ENCODE measurements at places on chromosomes 7 and 10.
A peak's percentile ranks its signal among the peaks of the same experiment; 100 is the strongest.

- DNase-seq = peak; percentile 39
Observed at GRCh38 chr7:85600395-85600794, 413.5 kb upstream of the SEMA3D start.

DNA sequence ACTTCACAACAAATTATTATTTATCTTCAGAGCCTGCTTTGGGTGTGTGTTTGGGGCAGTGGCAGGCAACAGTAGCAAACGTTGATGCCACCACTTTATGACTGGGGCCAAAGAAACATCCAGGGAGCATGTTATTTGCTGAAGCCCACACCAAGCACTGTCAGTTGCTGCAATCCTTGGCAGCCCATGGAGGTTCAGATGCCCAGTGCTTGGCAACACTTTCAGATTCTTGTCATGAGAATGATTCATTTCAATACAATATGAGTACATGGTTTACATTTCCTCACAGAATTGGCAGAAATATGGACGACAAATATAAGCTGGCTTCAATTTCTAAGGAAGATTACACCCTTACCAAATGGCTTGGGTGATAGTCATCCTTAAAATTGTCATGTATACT lies 46.5 kb upstream of the GLI3 start:
- no peak for DNase-seq

DNA sequence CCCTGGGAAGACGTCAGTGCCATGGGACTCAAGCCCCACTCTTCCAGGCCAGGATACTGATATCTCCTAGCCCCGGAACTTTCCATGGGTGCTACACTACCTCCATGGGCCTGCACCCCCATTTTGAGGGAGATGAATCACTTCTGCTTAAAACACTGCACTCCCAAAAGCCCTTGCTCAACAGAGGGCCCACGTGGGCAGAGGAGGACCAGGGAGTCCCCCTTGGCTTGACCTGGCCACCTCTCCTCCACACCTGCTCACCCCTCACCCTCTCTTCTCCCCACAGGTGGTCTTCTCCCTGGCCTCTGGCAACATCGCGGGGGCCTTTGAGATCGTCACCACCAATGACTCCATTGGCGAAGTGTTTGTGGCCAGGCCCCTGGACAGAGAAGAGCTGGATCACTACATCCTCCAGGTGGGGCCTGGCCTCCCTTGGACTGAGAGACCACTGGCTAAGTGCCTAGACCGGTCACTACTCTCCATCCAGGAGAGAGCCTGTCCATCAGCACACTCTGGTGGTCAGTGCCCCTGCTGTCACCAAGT lies 19.9 kb upstream of the C10orf105 start:
- DNase-seq = no peak

GRCh38 chr10:3496138-3496537 lies 288.9 kb downstream of the KLF6 start:
- no peak for DNase-seq

DNA sequence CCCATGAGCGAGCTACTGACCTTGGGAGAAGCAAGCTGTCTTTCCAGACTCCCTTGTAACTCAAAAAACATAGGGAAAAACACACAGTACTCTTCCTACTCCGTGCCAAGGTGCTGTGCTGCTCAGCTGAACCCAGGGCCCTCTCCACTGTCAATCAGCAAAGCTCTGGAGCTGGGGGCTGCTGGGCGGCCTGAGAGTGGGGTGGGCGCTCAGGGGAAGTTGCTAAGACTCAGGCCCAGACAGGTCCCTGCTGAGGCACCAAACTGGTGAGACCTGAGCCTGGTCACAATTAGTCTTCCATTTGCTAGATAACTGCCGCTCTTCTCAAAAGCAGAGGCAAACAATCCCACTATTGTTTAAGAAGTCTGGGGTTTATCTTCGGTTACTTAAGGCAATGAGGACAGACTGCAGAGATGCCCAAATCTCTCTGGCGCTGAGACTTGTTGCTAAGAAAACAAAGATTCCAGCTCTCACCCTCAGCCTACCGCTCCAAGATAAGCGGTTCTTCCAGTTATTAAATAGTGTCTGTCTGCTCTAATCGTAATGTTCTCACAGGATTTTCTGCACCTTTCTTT lies 22.0 kb downstream of the STEAP1B start:
- no peak for DNase-seq

- DNase-seq = no peak
Observed at GRCh38 chr10:128568041-128568440, 441.8 kb upstream of the MKI67 start.

GRCh38 chr7:451255-452225 lies 68.1 kb downstream of the PDGFA start:
- DNase-seq = no peak

GRCh38 chr7:15794801-15795200 lies 108.3 kb upstream of the MEOX2 start:
- no peak for DNase-seq

- no peak for DNase-seq
Observed at GRCh38 chr10:27464993-27465392, 39.1 kb upstream of the RAB18 start.

DNA sequence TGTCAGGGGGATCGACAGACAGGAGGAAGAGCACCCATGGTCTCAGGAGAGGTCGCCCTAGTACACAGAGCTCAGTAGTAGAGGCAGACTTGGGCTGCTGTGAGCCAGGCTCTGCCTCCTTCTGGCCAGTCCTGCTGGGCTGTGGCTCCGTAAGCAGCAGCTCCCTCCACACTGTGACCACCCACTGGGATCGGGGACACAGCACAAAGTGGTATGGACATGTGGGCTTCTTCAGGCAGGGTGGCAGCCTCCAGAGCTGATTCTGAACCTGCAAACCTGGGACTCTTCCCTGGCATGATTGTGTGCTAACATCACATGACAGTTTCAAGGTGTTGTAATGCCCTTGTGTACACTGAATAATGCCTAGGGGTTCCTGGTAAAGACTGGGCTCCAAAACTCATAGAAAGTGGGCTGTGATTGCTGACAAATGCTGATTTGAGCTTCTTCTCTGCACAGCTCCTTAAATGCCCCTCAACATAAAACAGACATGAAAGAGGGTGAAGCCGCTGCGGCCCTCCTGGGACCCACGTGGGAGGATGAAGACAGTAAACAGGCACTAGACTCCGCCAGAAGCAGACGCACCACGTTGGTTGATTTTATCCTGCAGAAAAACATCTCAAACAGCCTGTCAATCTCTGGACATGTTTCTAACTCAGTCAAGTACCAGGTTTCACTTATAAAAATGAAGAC lies 76.7 kb downstream of the GPR26 start:
- DNase-seq = no peak

DNA sequence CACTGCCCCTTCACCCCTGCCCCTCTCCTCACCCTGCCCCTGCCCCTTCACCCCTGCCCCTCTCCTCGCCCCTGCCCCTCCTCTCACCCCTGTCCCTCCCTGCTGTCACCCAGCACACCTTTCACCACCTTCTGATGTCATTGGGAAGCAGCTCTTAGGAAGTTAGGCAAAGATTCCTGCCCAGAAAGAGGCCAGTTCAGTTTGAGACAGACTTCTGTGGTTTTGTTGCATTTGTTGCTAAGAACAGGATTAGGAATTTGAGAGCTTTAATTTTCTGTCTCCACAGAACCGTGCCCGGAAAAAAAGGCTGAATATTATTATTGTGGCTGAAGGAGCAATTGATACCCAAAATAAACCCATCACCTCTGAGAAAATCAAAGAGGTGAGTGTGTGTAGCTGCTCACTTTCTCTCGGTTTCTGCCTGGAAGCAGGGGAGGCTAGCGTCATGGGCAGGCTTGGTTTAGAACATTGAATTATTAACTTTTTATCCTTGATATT lies 39.6 kb downstream of the PFKP start:
- DNase-seq = no peak

GRCh38 chr7:92634924-92635519 lies 44.8 kb upstream of the FAM133B start:
- no peak for DNase-seq

GRCh38 chr7:65448816-65449504 lies 75.3 kb downstream of the ZNF92 start:
- DNase-seq = no peak

DNA sequence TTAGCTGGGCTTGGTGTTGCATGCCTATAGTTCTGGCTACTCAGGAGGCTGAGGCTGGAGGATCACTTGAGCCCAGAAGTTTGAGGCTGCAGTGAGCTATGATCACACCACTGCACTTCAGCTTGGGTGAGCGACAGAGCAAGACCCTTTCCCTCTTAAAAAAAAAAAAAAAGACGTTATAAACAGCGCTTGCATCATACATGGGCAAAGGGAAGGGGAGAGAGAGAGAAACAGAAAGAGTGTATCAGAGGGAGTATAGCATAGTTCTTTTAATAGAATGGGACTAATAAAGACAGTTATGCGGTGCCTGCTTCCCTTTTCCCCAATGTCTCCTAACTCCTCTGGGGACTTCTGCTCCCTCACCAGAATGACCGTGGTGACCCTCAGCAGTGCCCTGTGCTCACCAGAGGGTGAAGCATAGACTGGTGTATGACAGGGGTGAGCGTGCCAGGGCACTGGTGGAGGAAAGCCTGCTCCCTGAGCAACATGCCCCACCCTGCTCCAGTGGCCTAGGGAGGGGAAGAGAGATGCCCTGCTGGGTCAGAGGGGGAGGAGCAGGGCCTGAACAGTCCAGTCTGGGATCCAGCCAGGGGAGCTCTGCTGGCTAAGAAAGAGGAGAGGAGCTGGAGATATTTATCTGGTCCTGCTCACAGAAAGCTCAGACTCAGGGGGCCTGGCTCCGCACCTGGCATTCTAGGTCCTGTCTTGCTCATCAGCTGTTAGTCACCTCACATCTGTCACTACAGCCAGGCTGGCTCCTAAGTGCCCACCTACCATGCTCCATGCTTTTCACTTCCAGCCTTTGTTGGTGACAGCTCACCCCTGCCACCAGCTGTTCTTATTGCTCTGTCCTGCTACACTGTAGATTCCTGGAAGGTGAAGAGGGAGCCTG lies 2.2 kb downstream of the PDZD7 start:
- DNase-seq = no peak

DNA sequence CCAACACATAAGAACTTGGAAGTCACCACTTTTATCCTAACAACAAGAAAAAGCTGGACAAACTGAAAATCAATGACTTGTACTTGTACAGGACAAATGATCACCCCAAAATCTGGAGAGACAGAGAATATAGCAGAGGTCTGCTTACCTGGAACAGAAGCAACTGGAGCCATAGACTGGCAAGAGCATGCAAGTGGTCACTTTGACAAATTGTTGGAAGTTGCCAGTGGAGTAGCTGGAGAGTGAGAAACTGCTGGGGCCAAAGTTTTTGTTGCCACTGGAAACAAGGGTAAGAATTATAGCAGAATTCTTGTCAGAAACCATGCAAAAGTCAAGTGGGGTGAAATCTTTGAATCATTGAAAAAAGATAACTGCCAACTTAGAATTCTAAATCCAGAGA lies 35.2 kb downstream of the NPY start:
- no peak for DNase-seq

GRCh38 chr7:30863706-30864035 lies 48.0 kb upstream of the AQP1 start:
- no peak for DNase-seq

DNA sequence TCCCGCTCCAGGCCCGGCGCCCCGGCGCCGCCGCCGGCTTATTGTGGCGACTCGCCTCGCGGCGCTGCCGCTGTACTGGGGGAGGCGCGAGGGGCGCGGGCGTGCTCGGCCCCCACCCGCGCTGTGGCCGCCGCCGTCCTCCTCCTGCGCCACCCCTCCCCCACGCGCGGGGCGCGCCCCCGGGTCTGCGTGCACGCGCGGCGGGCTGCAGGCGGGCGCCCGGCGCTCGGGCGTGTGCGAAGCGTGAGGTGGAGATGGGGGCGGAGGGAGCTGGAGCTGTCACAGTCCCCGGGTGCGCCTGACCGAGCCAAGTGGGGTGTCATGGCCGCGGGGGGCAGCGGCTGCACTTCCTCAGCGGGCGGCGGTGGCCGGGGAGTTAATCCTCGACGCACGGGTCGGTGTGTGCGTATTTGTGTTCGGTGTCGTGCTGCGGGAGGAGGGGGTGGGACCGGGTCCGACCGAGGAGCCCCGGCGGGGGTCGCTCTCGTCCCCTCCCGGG lies 672 bp downstream of the LCOR start:
- DNase-seq = peak; percentile 93

- no peak for DNase-seq
Observed at GRCh38 chr10:95279042-95279820, 11.6 kb downstream of the PDLIM1 start.

- DNase-seq = no peak
Observed at GRCh38 chr10:17188644-17189172, 12.8 kb downstream of the TRDMT1 start.
